ENCODE measurements at places on chromosomes 3 and 15.

GRCh38 chr3:140395134-140396075, 282.5 kb upstream of the TRIM42 start:
- no peaks in the 10 kb centered on the region for H3K4me1 ChIP-seq
- no peak overlapping the region for H3K4me3 ChIP-seq
- H3K27ac ChIP-seq, result no peak overlapping the region
- no peaks in the 10 kb centered on the region for H3K27me3 ChIP-seq

GRCh38 chr3:45618081-45618509, 23.5 kb downstream of the LIMD1 start:
- peaks cover 46% of the 10 kb centered on the region for H3K4me1 ChIP-seq
- no peak overlapping the region for H3K4me3 ChIP-seq
- no peak for DNase-seq

DNA sequence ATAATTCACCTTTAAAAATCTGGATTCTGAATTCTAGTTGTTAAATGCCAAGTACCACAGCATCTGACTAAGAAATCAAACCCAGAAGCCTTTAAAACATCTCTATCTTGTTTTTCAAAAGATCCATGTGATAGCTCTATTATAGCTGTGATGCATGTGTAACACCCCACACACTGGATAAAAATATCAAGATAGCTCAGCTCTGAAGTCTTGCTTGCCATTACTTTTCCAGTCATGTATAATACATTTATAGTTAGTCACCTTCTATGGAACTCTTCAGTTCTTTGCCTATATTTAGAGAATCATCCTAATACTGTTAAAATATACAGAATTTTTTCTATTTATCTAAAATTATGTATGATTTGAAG, 11.6 kb downstream of the ARPP19 start:
- DNase-seq, result no peak
- H3K27me3 ChIP-seq, result no peaks in the 10 kb centered on the region
- peaks cover 37% of the 10 kb centered on the region for H3K4me1 ChIP-seq
- H3K4me3 ChIP-seq, result no peak overlapping the region
- H3K36me3 ChIP-seq, result peaks cover 5% of the 10 kb centered on the region

GRCh38 chr3:178623666-178624255, 87.5 kb downstream of the KCNMB2 start:
- no peak overlapping the region for H3K4me3 ChIP-seq
- H3K4me1 ChIP-seq, result no peaks in the 10 kb centered on the region
- DNase-seq, result no peak
- no peak overlapping the region for H3K27ac ChIP-seq
- no peaks in the 10 kb centered on the region for H3K27me3 ChIP-seq

DNA sequence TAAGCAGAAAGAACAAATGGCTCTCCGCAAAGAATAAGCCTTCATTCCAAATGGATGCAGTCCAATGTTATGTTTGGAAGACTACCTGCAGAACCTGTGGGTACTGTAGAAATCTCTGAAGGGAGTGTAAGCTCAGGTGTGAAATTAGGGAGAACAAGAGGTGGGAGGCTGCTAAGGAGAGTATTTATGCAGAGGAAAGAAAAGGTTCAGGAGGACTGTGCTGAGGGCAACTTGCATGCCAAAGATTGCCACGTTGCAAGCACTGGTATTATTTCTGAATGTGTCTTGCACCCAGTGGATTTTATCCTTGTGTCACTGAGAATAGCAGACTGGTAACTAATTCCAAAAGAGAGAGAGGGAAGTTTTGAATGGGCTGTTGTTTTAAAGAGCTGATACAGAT, 144.1 kb downstream of the ITPR1 start:
- H3K27ac ChIP-seq, result no peak overlapping the region
- no peak for DNase-seq
- H3K36me3 ChIP-seq, result peaks cover 2% of the 10 kb centered on the region

- 0 out of 3 replicates have a peak, but pooled peaks cover 3% of the 10 kb centered on the region for H3K27me3 ChIP-seq
- H3K27ac ChIP-seq, result no peak overlapping the region
- H3K4me1 ChIP-seq, result no peaks in the 10 kb centered on the region
These were observed 21.2 kb downstream of the IGSF10 start for GRCh38 chr3:151439652-151440125.

DNA sequence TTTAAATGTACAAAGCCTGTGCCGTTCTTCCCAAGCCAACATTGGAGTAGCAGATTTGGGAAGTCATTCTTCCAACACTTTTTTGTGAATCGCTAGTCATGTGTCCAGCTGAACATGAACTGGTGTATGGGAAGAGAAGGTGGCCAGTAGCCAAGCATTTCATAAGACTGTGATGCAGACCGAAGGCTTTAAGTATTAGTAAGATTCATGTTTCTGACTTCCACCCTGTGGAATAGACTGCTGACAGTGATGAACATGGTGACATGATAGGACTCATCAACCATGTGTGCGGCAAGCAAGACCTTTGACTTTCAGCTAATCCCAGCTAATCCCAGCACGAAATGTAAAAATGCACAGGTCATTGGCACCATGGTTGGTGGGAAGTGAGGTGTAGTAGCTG, 48.3 kb upstream of the THSD4 start:
- no peak for DNase-seq
- no peaks in the 10 kb centered on the region for H3K4me1 ChIP-seq
- no peaks in the 10 kb centered on the region for H3K27me3 ChIP-seq
- no peaks in the 10 kb centered on the region for H3K36me3 ChIP-seq
- H3K4me3 ChIP-seq, result no peak overlapping the region
- H3K27ac ChIP-seq, result no peak overlapping the region

- DNase-seq, result no peak
- H3K36me3 ChIP-seq, result no peaks in the 10 kb centered on the region
- no peak overlapping the region for H3K27ac ChIP-seq
- no peaks in the 10 kb centered on the region for H3K27me3 ChIP-seq
- H3K4me1 ChIP-seq, result no peaks in the 10 kb centered on the region
These were observed 297.0 kb upstream of the EPHA3 start for GRCh38 chr3:88810455-88810854.

DNA sequence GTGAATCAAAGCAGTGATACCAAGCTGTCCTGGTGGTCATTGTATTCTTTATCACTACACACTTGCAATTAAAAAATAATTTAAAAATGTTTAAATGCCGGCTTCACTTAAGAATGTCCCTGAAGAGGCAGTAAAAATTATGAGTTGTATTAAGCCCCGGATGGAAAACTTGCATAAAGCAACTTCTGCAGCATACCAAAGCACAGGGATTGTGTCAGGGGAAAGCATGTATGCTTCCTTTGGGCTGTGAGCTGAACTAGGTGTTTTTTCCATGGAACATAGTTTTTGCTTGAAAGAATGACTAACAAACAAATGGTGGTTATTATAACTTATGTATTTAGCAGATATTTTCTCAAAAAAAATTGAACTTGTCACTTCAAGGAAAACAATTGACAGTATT, 143.1 kb downstream of the ARNT2 start:
- H3K4me3 ChIP-seq, result no peak overlapping the region
- H3K4me1 ChIP-seq, result no peaks in the 10 kb centered on the region
- H3K36me3 ChIP-seq, result no peaks in the 10 kb centered on the region
- no peak for DNase-seq
- no peak overlapping the region for H3K27ac ChIP-seq

- no peak overlapping the region for H3K4me3 ChIP-seq
- no peaks in the 10 kb centered on the region for H3K36me3 ChIP-seq
- H3K27ac ChIP-seq, result no peak overlapping the region
- H3K4me1 ChIP-seq, result peaks cover 66% of the 10 kb centered on the region
These were observed 2.7 kb downstream of the PPP1R14D start for GRCh38 chr15:40825661-40826422.

DNA sequence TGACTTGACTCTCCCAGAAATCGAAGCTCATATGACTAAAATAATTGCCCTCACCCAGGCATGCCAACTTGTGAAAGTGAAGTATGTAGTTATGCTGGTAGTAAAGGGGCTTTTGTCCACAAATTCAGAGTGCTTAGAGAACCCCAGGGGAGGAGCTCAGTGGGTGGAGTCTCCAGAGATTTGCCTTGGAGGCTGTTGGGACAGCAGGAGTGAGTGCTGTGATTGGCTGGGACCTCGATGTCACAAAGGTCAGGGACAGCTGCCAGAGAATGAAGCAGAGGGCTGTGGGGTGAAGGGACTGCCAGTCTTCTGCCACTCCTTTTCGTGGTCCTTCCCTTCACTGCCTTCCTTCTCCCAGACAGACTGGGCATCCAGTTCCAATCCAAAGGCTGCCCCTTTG, 49.8 kb downstream of the ZNF445 start:
- H3K4me1 ChIP-seq, result peaks cover 20% of the 10 kb centered on the region
- H3K27me3 ChIP-seq, result no peaks in the 10 kb centered on the region
- peak; percentile 29 for DNase-seq
- no peaks in the 10 kb centered on the region for H3K36me3 ChIP-seq

DNA sequence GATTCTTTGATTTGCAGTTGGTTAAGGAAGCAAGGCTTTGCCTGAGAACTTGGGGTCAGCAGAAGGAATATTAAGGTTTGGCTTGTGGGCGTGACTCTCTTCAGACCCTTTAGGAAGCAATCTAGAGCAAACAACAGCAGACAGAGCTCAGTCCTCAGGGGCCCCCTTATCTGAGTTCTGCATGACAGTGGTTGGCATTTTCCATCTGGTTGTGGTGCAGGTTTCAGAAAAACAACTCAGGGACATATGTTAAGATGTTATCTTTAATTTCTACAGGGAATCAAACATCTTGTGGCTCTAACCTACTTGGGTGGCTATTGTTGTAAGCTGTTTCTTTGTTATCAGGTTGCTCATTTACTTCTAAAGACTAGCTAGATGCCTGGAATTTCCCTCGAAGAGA, 141.4 kb downstream of the VPS8 start:
- H3K27ac ChIP-seq, result no peak overlapping the region
- no peak for DNase-seq
- H3K4me3 ChIP-seq, result no peak overlapping the region
- H3K36me3 ChIP-seq, result no peaks in the 10 kb centered on the region

DNA sequence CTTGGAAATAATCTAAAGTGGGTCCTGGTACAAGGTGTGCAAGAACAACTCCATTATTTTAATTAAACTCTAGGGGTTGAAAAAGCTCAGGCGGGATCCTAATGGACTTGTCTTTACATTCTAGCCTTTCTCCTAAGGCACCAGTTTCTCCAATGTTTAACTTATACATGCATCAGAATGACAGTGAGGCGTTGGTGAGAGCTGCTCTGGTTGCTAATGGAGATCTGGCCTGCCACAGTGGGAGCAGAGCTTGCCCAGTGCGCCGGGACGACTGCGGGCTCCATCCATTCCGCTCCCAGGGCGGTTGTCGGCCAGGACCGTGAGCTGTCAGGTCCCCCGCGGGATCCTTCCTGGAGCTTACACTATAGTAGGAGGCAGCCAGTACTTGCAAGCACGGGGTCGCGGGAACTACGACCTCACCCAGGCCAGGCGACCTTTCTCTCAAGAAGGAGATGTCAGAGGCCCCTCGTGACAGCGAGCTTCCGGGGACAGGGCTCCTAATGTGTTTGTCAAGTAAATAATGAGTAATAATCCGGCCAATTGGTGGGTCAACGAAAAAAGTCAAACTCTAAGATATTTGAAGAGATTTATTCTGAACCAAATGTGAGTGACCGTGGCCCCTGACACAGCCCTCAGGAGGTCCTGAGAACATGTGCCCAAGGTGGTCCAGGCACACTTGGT, 991 bp upstream of the HIGD1A start:
- peak overlapping the region; percentile 98 for H3K4me3 ChIP-seq
- H3K27ac ChIP-seq, result peak overlapping the region; percentile 93
- no peaks in the 10 kb centered on the region for H3K27me3 ChIP-seq
- H3K4me1 ChIP-seq, result peaks cover 57% of the 10 kb centered on the region

DNA sequence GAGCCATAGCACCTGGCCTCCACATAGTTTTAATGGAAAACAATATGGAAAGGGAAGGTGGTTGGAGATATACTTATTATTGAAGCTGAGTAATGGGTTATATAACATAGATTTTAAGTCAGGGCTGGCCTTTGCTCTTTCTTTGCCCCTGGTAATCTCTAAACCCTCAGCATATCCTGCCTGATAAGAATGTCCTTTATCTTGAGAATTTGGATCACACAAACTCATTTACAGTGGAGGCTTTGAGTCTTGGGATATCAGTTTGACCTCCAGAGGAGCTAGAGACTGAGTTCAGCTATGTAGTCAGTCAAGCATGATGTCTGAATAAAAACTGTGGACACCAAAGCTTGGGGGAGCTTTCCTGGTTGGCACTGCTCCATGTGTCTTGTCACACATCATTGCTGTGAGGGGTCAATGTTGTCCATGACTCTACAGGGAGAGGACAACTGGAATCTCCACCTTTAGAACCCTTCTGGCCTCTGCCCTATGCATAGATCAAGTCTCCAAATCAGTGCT, 9.0 kb upstream of the C3orf33 start:
- H3K4me1 ChIP-seq, result peaks cover 10% of the 10 kb centered on the region
- H3K36me3 ChIP-seq, result no peaks in the 10 kb centered on the region
- no peak for DNase-seq
- H3K27me3 ChIP-seq, result no peaks in the 10 kb centered on the region
- no peak overlapping the region for H3K4me3 ChIP-seq
